ENCODE measurements at places on chromosomes 3 and 15.

GRCh38 chr3:27311400-27311799, 57.8 kb downstream of the NEK10 start:
- DNase-seq = no peak

DNA sequence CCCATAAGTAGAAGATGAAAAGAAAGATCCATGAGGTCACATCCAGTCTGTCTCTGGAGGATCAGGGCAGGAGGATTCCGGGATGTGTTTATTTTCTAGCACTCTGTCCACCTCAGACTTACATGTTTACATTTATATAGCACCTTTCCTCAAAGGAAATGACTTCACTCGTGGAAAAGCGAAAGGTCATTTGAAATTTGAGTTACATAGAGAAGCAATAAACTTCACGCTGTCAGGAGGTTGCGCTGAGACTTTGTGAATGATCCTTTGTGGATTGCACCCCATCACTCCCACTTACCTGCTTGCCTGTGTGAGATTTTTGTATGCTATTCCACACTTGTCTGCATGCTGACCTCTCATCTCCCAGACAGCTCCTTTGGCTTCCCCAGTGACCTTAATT, 540.5 kb downstream of the AGBL1 start:
- DNase-seq = no peak

- DNase-seq = no peak
Observed at GRCh38 chr15:64686130-64686735, 89.2 kb downstream of the RBPMS2 start.

DNA sequence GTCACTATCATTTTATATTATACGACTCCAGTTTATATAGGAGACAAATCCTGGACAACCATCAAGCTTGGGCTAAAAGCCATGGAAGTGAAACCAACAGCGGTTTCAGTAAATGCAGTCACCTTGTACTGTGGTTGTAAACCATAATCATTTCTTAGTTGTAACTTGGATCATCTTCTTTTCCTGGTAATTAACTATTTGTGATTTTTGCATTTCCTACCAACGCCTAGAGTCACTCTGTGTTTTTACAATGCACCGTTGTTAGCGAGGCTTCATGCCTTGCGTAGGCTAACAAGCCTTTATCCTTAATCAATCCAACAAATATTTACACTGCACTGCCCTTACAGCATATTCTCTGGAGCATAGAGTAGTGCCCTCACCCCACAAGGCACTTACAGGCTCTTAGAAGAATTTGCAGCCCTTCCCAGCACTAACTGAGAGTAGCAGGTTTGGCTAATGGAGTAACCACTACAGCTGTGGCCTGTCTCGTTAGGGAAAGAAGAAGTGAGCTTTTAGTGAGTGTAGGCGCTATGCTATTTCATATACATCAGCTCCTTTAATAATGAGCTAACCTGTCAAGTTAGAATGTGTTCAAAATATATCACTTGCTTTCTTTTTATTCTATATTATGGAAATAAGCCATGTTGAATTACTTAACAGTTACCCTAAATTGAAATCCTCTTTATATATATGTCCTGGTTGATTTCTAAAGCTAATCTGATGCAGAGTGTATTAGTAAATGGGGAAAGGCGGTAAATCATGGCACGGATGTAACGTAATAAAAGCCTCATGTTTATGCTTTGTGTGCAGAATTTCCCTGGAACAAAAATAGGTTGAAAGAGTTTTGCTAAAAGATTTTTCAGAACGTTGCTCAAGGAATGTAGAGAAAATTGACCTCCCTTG, 62.8 kb downstream of the ABHD2 start:
- DNase-seq = no peak

DNA sequence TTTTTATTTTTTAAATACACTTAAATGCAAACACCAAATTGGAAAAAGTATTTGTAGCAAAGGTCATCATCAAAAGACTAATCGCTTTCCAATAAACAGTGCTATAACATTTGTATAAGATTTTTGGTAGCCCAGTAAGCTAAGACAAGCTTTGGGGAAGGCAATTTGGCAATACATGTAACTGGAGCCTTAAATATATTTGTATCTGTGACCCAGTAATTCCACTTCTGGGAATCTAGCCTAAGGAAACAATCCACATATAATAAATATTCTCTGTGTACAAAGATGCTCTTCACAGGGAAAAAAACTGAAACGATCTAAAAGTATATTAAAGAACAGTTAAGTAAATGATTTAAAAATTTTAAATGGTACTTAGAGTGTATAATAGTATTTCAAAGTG, 65.5 kb upstream of the TJP1 start:
- no peak for DNase-seq

- DNase-seq = no peak
Observed at GRCh38 chr3:81326245-81326644, 435.2 kb downstream of the GBE1 start.

DNA sequence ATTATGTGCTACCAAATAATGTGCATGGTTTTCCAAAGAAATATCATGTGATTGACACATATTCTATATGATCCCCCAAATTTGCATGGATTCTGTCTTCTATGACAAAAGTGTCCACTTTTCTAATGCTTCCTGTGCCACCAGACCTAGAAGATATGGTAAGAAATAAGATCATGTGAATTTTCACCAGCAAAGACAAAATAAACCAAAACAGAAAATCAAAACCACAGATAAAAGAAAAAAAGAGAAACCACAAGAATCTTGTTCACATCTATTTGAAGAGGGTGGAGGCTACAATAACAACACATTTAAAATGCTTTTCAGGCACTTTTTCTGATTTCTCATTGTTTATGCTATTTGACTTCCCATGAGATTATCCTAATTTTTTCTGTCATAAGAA, 303.4 kb downstream of the DIPK2A start:
- DNase-seq = no peak

- no peak for DNase-seq
Observed at GRCh38 chr3:105801397-105801796, 67.4 kb downstream of the CBLB start.

- DNase-seq = no peak
Observed at GRCh38 chr3:147737376-147737775, 328.2 kb downstream of the ZIC1 start.

GRCh38 chr15:90579213-90579612, 49.5 kb downstream of the CRTC3 start:
- DNase-seq = no peak

DNA sequence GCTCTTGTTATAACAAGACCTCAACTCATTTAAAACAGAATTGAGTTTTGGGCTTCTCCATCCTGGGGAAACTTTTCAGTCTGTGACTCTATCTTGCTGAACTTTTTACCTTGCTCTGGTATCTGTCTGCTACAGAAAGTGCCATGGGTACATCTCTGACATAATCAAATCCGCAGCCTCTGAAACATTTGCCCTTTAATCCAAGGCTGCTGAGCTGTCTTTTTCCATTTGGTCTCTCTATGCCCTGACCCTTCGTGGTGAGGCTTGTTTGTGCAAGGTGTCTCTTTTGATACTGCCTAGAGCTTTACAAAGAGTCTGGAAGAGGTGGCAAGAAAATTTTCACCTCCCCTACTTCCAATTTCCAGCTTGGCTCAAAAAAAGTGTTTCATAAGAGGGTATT, 11.3 kb downstream of the TMEM108 start:
- DNase-seq = no peak

GRCh38 chr3:112670824-112671223, 29.9 kb upstream of the CCDC80 start:
- no peak for DNase-seq

- no peak for DNase-seq
Observed at GRCh38 chr3:37479981-37480380, 305.6 kb upstream of the LRRFIP2 start.

GRCh38 chr15:82931221-82931620, 21.3 kb downstream of the HOMER2 start:
- no peak for DNase-seq

DNA sequence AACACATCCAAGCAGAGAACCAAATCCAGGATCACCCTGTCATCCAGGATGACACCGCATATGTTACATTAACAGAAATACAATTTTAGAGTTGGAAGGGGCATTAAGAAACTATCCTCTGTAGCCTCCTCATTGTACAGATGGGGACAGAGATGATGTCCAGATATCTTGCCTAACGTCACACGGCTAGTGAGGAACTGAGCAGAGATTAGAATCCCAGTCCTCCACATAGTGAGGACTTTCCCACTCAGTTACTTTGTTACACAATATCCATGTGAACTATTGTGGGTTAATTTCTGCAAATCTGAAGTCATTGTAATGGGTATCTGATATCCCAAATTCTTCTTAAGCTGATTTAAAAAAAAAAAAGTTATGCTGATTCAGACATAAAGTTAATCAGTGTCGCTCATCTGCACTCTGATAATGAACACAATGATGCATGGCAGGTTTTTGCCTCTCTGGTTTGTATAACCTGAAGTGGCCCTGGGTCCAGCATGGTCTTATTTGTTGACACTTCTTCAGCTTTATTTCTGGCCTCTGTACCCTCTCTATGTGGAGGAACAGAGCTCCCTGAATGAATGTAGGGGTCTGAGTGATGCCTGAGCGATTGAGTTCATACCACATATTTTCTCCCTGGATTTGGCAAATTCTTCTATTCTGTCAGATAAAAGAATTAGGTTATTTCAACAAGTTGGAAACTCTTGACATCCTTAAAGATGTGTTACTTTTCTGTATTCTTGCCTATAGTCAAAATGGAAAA, 76.0 kb upstream of the LIMD1 start:
- no peak for DNase-seq

GRCh38 chr3:27669591-27669990, 52.5 kb downstream of the EOMES start:
- DNase-seq = no peak

GRCh38 chr15:80476036-80476435, 71.9 kb downstream of the ARNT2 start:
- DNase-seq = no peak

GRCh38 chr3:19267040-19267439, 118.7 kb downstream of the KCNH8 start:
- DNase-seq = no peak
